PC-9 (cell line): ENCODE measurements at places on chromosomes 5 and 9. TPM values are rescaled to one million over a fixed set of nuclear protein-coding genes. Genes with fewer than 3 reads are reported as not detected.

The C5orf58 gene
- total RNA-seq, result not detected in 2 replicates

The TMC1 gene
- total RNA-seq, result 5.5 and 9.0 TPM in 2 replicates

The ACER2 gene
- 3.8 and 4.3 TPM in 2 replicates for total RNA-seq

The FOXD4 gene
- not detected in 2 replicates for total RNA-seq

DNA sequence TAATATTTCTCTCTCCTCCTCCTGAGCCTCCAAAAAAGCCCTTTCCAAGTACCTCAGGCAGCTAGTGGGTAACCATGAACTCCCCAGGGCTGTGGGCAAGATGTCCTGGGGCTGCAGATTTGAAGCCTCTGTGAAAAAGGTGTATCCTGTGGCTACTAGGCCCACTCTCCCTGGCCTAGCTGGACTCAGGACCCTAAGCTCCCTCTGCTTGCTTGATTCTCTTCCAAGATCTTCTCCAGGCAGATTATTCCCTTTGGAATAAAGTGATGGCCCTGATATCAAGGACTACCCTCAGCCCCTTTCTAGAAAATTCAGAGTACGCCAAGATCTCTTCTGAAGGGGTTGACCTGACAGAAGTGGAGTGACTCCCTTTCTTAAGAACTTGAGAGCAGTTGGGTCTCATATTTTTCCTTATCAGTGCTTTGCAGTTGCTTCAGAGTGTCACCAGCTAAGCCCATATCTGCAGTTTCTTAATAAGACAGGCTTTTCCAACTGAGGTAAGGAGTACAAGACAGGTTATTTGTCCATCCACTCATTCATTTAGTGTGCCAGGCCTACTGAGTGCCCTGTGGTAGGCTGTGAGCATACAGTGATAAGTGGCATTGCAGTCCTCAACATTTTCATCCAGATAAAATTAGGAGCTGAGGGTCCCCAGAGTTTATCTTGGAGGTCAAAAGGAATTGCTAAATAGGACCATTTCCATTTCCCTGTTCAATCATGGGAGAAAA is 42.5 kb downstream of the CYSTM1 start:
- H3K4me3 ChIP-seq, result no peak overlapping the region
- H3K27me3 ChIP-seq, result no peaks in the 10 kb centered on the region
- 0 out of 2 replicates have a peak, but pooled peaks cover 4% of the 10 kb centered on the region for H3K36me3 ChIP-seq
- peaks cover 45% of the 10 kb centered on the region for H3K4me1 ChIP-seq
- no peak overlapping the region for H3K27ac ChIP-seq

DNA sequence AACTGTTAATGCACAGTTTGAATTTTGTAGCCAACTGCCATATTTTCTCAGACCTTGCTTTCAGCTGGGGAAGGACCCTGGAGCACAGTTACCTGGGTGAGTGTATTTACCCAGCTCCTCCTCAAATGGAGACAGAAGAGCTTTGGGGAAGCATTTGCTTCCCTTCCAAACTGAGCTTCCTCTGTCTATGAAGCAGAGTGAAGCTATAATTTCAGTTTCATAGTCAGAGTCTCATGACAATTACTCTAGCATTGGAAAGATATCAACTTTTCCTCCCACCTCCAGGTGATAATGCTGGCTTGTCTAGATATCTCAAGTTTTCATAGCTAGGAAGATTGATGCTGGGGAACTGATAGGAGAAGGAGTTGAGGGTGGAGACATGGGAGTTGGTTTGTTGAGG is 406.4 kb upstream of the CLINT1 start:
- DNase-seq, result no peak
- H3K36me3 ChIP-seq, result no peaks in the 10 kb centered on the region
- H3K27ac ChIP-seq, result no peak overlapping the region
- H3K27me3 ChIP-seq, result no peaks in the 10 kb centered on the region

DNA sequence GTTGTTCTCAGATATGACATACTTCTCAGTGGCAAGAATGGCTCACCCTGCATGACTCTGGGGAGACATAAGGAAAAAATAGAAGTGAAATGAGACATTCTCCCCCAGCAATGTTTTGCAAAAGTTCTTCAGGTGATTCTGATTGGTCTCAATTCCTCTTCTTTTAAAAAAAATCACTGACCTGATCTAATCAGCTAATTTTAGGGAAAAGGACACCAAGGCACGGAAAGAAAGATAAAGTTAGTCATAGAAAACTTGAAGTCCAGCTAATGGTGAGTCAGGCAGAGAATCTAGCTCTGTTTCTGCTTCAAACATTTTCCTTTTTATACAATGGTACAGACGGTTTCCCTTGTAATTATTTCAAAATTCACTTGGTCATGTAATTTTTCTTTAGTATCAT is 1018.9 kb upstream of the ARRDC3 start:
- H3K27me3 ChIP-seq, result no peaks in the 10 kb centered on the region
- no peaks in the 10 kb centered on the region for H3K4me1 ChIP-seq
- H3K27ac ChIP-seq, result no peak overlapping the region

- H3K4me3 ChIP-seq, result no peak overlapping the region
- no peak for DNase-seq
- no peak overlapping the region for H3K27ac ChIP-seq
- no peaks in the 10 kb centered on the region for H3K4me1 ChIP-seq
- H3K27me3 ChIP-seq, result no peaks in the 10 kb centered on the region
Observed at GRCh38 chr9:120999317-120999716, 50.8 kb downstream of the C5 start.

DNA sequence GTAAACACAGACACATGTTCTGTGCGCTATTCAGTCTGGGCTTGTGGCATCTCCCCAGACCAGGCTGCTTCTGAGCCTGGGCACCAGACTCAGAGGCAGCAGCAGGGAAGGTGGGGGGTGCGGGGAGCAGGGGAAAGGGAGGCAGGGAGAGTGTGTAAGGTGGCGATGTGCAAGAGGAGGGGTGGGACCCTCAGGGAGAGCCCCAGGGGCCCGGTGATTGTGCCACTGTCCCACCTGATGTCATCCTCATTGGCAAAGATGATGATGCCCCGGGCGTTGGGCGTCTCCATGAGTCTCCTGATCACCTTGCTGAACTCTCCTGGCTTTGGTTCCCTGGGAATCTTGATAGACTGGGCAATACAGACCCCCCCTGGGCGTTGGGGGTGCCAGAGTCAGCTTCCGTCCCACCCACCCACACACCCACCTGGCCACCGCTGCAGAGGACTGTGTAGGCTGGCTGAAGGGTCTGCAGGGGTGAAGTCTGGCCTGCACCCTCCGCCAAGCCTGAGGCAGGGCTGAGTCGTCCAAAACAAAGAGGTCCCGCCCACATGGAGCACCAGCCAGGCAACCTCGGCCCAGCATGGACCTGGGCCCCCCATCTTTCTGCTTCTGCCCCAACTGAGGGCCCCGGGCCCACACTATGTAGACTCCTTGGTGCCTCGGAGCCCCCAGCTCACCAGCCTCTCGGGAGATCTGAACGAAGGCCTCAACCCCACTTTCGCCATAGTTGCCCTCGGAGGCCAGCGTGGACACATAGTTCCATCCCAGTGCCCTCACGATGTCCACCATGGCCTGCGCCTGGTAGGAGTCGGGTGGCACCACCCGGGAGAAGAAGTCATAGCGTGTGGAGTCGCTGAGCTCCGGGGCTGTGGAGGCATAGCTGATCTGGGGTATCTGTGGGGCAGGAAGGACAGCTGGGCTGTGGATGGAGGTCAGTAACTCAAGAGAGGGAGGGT is 3.7 kb downstream of the GRM6 start:
- no peak overlapping the region for H3K27ac ChIP-seq
- DNase-seq, result no peak
- H3K36me3 ChIP-seq, result no peaks in the 10 kb centered on the region
- no peaks in the 10 kb centered on the region for H3K4me1 ChIP-seq
- peaks cover 44% of the 10 kb centered on the region for H3K27me3 ChIP-seq

GRCh38 chr5:150180241-150181026 is 9.4 kb upstream of the SLC6A7 start:
- H3K36me3 ChIP-seq, result no peaks in the 10 kb centered on the region
- H3K27ac ChIP-seq, result no peak overlapping the region
- H3K27me3 ChIP-seq, result no peaks in the 10 kb centered on the region
- H3K4me3 ChIP-seq, result no peak overlapping the region
- no peaks in the 10 kb centered on the region for H3K4me1 ChIP-seq

GRCh38 chr5:169656125-169656901 is 19.2 kb downstream of the DOCK2 start:
- no peak overlapping the region for H3K4me3 ChIP-seq
- H3K36me3 ChIP-seq, result no peaks in the 10 kb centered on the region
- no peaks in the 10 kb centered on the region for H3K27me3 ChIP-seq
- H3K27ac ChIP-seq, result no peak overlapping the region
- no peaks in the 10 kb centered on the region for H3K4me1 ChIP-seq
- DNase-seq, result no peak

GRCh38 chr5:117788596-117788995 is 1199.8 kb downstream of the DTWD2 start:
- no peak overlapping the region for H3K27ac ChIP-seq
- H3K4me1 ChIP-seq, result no peaks in the 10 kb centered on the region
- H3K4me3 ChIP-seq, result no peak overlapping the region
- no peak for DNase-seq

- H3K4me3 ChIP-seq, result no peak overlapping the region
- H3K27me3 ChIP-seq, result no peaks in the 10 kb centered on the region
- no peaks in the 10 kb centered on the region for H3K4me1 ChIP-seq
- H3K27ac ChIP-seq, result no peak overlapping the region
Observed at GRCh38 chr9:80061940-80062339, 490.2 kb downstream of the TLE4 start.

DNA sequence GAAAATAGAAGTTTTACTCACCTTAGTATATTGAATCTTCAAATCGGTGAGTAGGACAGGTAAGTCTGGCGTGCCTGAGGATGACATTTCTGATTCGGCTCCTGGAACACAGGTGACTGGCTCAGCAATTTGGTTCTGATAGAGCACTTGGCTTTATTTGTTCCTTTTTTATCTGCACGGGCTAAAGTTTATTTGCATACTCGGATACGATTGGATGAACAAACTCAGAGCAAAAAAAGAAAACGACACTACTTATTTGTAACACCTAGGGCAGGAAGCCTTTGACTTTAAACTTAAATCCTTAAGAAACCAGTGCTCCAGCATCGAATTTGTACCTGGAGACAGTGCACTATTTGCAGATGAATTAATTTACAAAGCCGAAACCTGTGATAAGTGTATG is at the start of gene ALDH1A1:
Gene ALDH1A1, minus strand, starts transcription at position 140 of the 400 bp plus-strand sequence. Its CDS starts 53 bp downstream, at position 87.
- H3K27ac ChIP-seq, result no peak within 1 kb of the TSS
- no peak for DNase-seq
- no peaks in the 10 kb centered on the region for H3K36me3 ChIP-seq
- peaks cover 11% of the 10 kb centered on the region; the same call in 1 of the 2 replicates for H3K4me1 ChIP-seq
- no peak within 1 kb of the TSS for H3K4me3 ChIP-seq

- no peak overlapping the region for H3K27ac ChIP-seq
- no peak overlapping the region for H3K4me3 ChIP-seq
- H3K4me1 ChIP-seq, result no peaks in the 10 kb centered on the region
- no peaks in the 10 kb centered on the region for H3K36me3 ChIP-seq
- no peak for DNase-seq
Observed at GRCh38 chr5:167624053-167624452, 667.4 kb upstream of the WWC1 start.

- no peak for DNase-seq
- H3K4me1 ChIP-seq, result peaks cover 13% of the 10 kb centered on the region
- H3K36me3 ChIP-seq, result no peaks in the 10 kb centered on the region
- no peak overlapping the region for H3K27ac ChIP-seq
- H3K4me3 ChIP-seq, result no peak overlapping the region
Observed at GRCh38 chr9:107878462-107878861, 388.9 kb upstream of the KLF4 start.

DNA sequence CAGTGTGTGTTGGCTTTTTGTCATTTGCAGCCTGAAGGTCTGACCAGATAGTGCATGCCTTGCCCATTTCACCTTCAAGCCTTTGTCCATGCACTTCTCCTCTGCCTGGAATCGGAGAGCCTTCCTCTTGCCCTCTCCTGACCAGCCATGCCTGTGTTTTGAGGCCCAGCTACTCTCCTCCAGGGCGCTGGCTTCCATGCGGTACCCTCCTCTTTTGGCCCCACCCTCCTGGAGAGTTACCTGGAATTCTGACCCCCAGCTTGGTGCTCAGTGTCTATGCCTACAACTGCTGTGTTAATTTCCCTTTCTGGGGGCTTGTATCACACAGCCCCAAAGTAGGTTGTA is 52.5 kb downstream of the CXXC5 start:
- no peaks in the 10 kb centered on the region for H3K36me3 ChIP-seq
- H3K27me3 ChIP-seq, result peaks cover 15% of the 10 kb centered on the region; the same call in 1 of the 2 replicates
- H3K4me3 ChIP-seq, result no peak overlapping the region
- H3K27ac ChIP-seq, result no peak overlapping the region

DNA sequence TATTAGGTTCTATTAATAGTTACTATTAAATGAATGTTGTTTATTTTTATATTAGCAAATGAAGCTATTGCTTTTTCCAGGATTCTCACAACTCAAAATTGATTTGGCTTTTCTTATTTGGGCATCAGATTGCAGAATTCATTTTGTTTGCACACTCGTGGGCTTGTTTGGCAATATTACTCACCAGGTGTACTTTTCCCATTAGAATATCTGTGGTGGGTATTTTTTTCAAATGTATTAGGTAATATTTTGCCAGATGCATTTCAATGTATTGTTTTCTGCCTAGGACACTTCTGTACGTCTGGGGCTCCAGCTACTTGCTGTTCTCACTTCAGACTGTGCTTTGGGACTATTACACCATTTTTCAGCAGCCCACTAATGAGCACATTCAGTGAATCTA is 108.0 kb upstream of the GHR start:
- no peak for DNase-seq
- no peaks in the 10 kb centered on the region for H3K4me1 ChIP-seq
- H3K27ac ChIP-seq, result no peak overlapping the region
- no peaks in the 10 kb centered on the region for H3K27me3 ChIP-seq
- no peak overlapping the region for H3K4me3 ChIP-seq

DNA sequence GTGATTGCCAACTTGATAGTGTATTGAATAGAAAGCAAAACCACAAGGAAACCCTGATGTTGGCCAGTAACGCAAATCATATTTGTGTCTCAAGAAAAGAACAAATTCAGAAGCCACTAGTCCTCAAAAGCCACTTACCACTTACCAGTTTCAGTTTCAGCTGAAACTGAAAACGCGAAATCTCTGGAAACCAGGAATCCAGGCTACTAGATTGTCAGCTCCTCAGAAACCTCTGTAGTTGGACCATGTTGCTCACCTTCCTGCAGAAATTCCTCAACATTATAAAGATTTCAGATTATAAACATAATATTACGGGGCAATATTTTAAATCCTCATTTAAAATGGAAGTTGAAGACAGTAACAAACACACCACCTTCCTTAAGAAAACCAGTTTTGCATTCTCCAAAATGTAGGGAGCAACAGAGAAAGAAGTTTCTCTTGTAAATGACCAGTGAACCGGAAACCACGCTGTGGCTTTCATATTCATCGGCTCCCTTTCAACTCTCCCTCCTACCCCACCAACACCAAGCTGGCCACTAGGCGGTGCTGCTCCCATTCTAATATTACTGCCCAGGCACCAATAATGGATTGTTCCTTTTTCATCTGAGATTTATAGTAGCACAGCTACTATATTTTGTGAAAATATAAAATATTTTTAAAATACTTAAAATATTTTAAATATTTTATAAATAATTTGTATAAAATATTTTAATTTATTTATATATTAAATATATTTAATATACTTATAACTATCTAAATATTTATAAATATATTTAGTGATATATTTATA is 8.7 kb upstream of the TMED7 start:
- peak overlapping the region; percentile 11; the same call in 1 of the 2 replicates for H3K27ac ChIP-seq
- H3K36me3 ChIP-seq, result no peaks in the 10 kb centered on the region
- DNase-seq, result peak; percentile 53
- H3K4me1 ChIP-seq, result peaks cover 7% of the 10 kb centered on the region
- H3K27me3 ChIP-seq, result no peaks in the 10 kb centered on the region

- peaks cover 4% of the 10 kb centered on the region for H3K4me1 ChIP-seq
- H3K36me3 ChIP-seq, result peaks cover 51% of the 10 kb centered on the region
- no peaks in the 10 kb centered on the region for H3K27me3 ChIP-seq
- no peak overlapping the region for H3K4me3 ChIP-seq
- H3K27ac ChIP-seq, result no peak overlapping the region
Observed at GRCh38 chr5:150044712-150045111, 41.6 kb downstream of the CSF1R start.

GRCh38 chr5:158303275-158303674 is 444.3 kb upstream of the CLINT1 start:
- H3K4me3 ChIP-seq, result no peak overlapping the region
- H3K4me1 ChIP-seq, result no peaks in the 10 kb centered on the region
- H3K27me3 ChIP-seq, result 0 out of 2 replicates have a peak, but pooled peaks cover 4% of the 10 kb centered on the region
- no peak overlapping the region for H3K27ac ChIP-seq
- no peaks in the 10 kb centered on the region for H3K36me3 ChIP-seq
